ENCODE measurements at places on chromosomes 6 and 20. TPM values are rescaled to one million over a fixed set of nuclear protein-coding genes. Genes with fewer than 3 reads are reported as not detected.

DNA sequence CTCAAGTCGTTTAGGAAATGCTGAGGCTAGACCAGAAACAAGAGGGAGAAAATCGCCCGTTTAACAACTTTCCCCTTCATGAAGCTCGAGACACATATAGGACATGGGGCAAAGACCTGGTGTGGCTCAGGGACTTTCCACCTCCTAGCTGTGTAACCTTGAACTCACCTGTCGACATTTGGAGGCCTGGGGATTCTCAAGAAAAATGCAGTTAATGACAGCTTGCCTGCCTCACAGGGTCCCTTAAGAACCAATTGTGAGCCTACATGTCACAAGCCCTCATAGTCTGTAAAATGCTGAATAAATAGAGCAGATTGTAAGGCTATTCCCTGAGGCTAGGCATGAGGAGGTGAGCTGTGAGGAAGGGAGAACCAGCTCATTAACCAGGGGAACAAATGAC is 35.1 kb downstream of the MGME1 start:
- peaks cover 15% of the 10 kb centered on the region for H3K4me1 ChIP-seq
- H3K27ac ChIP-seq, result no peak overlapping the region
- H3K36me3 ChIP-seq, result no peaks in the 10 kb centered on the region
- H3K4me3 ChIP-seq, result no peak overlapping the region
- DNase-seq, result no peak

- no peak overlapping the region for H3K27ac ChIP-seq
- no peaks in the 10 kb centered on the region for H3K4me1 ChIP-seq
- DNase-seq, result no peak
- no peak overlapping the region for H3K4me3 ChIP-seq
- H3K27me3 ChIP-seq, result no peaks in the 10 kb centered on the region
Measured at GRCh38 chr20:24033151-24033550, 44.6 kb upstream of the GGTLC1 start.

- H3K27ac ChIP-seq, result no peak overlapping the region
- peaks cover 6% of the 10 kb centered on the region for H3K4me1 ChIP-seq
- no peaks in the 10 kb centered on the region for H3K36me3 ChIP-seq
- H3K27me3 ChIP-seq, result no peaks in the 10 kb centered on the region
- no peak overlapping the region for H3K4me3 ChIP-seq
Measured at GRCh38 chr6:14459315-14459714, 341.7 kb downstream of the CD83 start.

- H3K36me3 ChIP-seq, result no peaks in the 10 kb centered on the region
- H3K27me3 ChIP-seq, result no peaks in the 10 kb centered on the region
- no peaks in the 10 kb centered on the region for H3K4me1 ChIP-seq
- no peak for DNase-seq
- no peak overlapping the region for H3K27ac ChIP-seq
Measured at GRCh38 chr20:50272724-50273446, 82.3 kb downstream of the CEBPB start.

GRCh38 chr6:116265041-116265829 is 11.4 kb upstream of the TSPYL4 start:
- DNase-seq, result peak; percentile 23
- no peak overlapping the region for H3K4me3 ChIP-seq
- H3K27me3 ChIP-seq, result no peaks in the 10 kb centered on the region

- no peak overlapping the region for H3K4me3 ChIP-seq
- H3K27ac ChIP-seq, result no peak overlapping the region
- H3K27me3 ChIP-seq, result no peaks in the 10 kb centered on the region
Measured at GRCh38 chr6:75579951-75580350, 21.7 kb upstream of the SENP6 start.

The RAET1L gene
- total RNA-seq, result not detected

All from IMR-90 (cell line).